Suppressor macrophage (primary cell): ENCODE measurements at places on chromosomes 4 and X.
A peak's percentile ranks its signal among the peaks of the same experiment; 100 is the strongest.

- DNase-seq = no peak
Measured at GRCh38 chrX:11954176-11954575, 184.1 kb upstream of the FRMPD4 start.

GRCh38 chr4:30879855-30880598 is 159.9 kb downstream of the PCDH7 start:
- DNase-seq = no peak

GRCh38 chrX:78313526-78313925 is 13.9 kb downstream of the CYSLTR1 start:
- DNase-seq = no peak

DNA sequence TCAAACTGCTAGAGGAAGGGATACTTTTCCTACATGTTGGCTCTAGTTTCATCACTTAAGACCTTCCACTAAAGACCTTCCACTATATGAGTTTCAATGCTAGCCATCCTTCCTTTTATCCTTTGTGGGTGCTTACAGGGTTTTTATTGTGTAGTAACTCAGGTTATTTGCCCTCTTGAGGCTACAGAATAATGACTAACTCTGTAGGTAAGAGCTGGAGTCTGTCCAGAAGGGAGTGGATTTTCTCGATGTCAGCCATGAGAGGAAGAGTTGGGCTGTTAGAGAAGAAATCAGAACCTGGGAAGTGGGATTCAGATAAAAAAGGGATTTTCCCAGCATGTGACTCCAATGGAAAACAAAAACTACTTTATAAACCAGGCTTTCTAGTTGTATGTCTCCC is 27.5 kb upstream of the HERC5 start:
- DNase-seq = no peak

GRCh38 chrX:8813036-8813435 is 11.9 kb upstream of the FAM9A start:
- DNase-seq = no peak

- DNase-seq = peak; percentile 65
Measured at GRCh38 chrX:37745835-37746217, 34.0 kb upstream of the CYBB start.

GRCh38 chrX:18884916-18885315 is 99.0 kb downstream of the PHKA2 start:
- DNase-seq = no peak

GRCh38 chr4:100386270-100386669 is 131.6 kb downstream of the EMCN start:
- no peak for DNase-seq

DNA sequence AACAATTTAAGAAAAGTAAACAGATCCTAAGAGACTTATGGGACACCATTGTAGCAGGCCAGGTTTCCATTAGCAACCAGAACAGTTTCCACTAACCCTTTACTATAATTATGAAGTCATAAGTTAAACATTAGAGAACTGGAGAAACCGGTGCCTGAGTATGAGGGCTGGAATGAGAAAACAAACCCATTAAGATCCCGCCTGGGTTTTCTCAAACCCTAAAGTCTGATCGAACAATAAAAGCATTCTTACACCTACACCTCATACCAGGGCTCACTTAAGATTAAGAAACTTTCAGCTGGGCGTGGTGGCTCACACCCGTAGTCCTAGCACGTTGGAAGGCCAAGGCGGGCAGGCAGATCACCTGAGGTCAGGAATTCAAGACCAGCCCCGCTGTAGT is 13.7 kb upstream of the DHX15 start:
- no peak for DNase-seq

GRCh38 chrX:56798866-56799758 is 70.1 kb downstream of the NBDY start:
- no peak for DNase-seq

GRCh38 chr4:119629142-119629471 is 503 bp upstream of the PDE5A start:
- no peak for DNase-seq

DNA sequence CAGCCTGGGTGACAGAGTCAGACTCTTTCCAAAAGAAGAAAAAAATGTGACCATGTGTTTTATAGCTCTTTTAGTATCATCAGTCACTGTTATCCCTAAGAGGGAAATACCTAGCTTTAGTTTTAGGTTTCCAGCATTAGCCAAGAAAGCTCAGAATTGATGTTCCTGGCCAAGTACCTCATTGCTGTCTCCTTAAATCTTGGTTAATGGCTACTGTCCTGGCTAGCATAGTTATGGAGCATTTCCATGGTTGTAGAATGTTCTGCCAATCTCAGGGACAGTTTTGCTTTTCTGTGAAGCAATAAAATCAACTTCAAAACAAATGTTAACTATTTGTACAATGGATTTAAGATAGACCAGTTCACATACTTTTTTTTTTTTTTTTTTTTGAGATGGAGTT is 74.4 kb downstream of the HTT start:
- no peak for DNase-seq

DNA sequence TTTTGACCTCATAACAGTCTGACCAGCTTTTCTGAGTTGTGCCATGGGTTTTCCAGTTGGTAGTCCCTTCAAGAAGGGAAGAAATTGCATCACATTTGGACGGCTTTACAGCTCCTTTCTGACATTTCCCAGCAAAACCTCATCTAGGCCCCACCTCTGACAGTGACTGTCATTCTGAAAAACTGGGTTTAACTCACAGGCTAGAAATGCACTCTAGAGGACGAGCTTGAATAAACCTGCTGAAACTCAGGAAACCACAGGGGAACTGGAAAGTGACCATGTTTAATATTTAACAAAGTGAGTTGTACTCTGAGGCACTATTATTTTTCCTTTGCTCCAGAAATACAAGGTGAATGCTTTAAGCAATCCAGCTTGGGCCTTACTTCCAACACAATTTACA is 434.3 kb upstream of the RASGEF1B start:
- no peak for DNase-seq

DNA sequence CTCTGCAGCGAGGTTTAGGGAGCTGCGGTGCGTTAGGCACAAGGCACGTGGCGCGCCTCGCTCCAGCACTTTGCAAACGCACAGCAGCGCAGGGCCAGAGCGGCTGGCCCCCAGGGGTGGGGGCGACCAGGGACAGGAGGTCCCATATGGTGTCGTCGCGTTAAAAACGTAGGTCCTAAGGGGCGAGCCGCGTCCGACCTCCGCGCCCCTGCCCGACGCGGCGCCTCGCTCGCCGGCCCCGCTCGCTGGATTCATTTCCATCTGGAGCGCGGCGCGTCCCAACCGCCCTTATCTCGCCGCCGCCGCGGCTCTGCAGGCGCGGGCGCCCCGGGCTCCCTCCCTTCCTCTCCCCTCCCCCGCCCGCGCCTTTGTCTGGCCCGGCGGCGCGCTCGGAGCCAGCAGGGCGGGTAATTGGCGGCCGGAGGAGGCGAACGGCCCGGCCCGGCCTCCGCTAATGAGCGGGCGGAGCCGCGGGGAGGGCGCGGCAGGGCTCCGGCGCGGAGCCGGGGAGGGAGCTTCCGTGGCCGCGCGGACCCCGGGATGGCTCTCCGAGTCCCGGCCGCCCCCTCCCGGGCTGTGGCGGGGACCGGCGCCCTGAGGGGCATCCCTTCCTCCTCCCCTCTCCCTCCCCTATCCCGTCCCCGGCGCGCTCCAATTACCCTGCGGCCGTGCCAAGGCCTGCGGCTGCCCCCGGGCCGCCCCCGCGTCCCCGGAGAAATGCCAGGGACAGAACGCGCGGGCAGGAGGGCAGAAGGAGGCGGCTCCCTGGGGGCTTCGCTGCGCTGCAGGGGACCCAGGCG is 409.0 kb downstream of the BCOR start:
- peak; percentile 49 for DNase-seq

- DNase-seq = no peak
Measured at GRCh38 chr4:68462691-68463090, 15.4 kb downstream of the TMPRSS11E start.

DNA sequence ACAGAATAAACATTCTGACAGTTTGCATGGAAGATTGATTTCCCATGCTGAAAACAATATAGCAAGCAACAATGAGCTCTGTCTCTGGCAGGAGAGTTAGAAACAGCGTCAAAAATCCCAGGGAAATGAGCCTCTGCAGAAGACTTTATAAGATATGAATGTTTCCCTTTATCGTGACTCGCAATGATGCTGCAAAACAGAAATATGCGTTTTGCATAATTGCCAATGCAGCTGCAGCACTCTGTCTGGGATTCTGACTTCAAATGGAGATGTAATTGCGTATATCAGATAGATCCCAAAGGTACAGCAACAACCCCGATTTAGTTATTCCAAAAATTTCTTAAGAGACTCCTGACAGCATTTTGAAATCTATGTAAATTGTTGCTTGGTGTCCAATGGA is 702.4 kb upstream of the EPHA5 start:
- DNase-seq = no peak

DNA sequence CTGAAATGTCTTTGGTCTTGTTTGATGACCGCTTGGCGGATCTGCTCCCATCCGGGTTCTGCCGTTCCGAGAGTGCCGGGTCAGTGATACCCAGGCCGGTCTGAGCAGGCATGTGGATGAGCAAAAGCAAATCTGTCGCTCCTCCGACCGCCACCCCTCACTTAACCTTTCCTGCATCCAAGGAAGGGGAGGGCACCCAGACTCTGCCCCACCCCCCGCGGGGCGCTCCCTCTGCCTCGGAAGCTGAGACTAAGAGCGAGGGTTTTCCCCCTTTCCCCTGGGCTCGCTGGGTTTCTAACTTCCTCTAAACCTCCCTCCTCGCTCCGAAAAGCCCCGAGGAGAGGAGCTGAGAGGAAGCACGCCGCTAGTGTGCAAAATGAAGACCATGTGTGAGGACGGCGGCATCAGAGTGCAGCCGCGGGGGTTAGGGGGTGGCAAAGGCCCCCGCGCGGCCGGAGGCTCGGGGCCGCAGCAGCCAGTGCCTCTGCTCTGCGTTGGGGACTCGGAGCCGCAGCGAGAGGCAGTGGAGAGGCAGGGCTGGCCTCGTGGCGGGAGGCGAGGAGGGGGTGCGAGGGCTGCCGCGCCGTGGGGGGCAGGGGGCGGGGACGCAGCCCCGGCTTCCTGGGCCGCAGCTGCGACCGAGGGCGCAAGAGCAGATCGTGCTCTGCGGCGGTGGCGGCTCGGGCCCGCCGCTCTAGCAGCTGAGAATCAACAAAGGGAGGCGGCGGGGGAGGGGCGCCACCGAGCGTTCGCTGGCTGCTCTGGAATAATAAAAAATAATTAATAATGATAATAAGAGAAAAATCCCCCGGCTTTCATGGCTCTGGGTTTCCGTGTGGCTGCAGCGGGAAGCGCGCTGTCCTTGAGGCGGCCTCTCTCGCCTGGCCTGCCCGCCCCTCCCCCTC is 55.8 kb upstream of the BCOR start:
- DNase-seq = peak; percentile 71

- DNase-seq = no peak
Measured at GRCh38 chr4:151025759-151026158, 10.7 kb upstream of the LRBA start.

GRCh38 chr4:98027827-98028226 is 115.4 kb downstream of the STPG2 start:
- DNase-seq = no peak
